ENCODE measurements at places on chromosomes 12 and 14. TPM values are rescaled to one million over a fixed set of nuclear protein-coding genes. Genes with fewer than 3 reads are reported as not detected.

The CACNA1C gene
- total RNA-seq: 11.7 TPM

The RERG gene
- total RNA-seq: 2.2 TPM

The SLC17A8 gene
- total RNA-seq: 1.2 TPM

The KRT78 gene
- total RNA-seq: not detected

The CALM1 gene
- 331 TPM for total RNA-seq

The TMEM132D gene
- 0.46 TPM for total RNA-seq

The DHRS2 gene
- total RNA-seq: 0.89 TPM

The PTHLH gene
- total RNA-seq: 0.93 TPM

The SYNE3 gene
- total RNA-seq: 0.44 TPM

The MAGOHB gene
- total RNA-seq: 50.3 TPM

The GALNT8 gene
- total RNA-seq: 15.6 TPM

The SERPINA12 gene
- total RNA-seq: not detected

The PSEN1 gene
- total RNA-seq: 62.8 TPM

The SALL2 gene
- 89.2 TPM for total RNA-seq

The POTEM gene
- total RNA-seq: not detected

The CLEC1A gene
- total RNA-seq: not detected

The IL31 gene
- not detected for total RNA-seq

The MANSC4 gene
- total RNA-seq: 1.1 TPM

The GDF3 gene
- not detected for total RNA-seq

The FAM90A1 gene
- not detected for total RNA-seq

The ABCD2 gene
- not detected for total RNA-seq

The KRT86 gene
- not detected for total RNA-seq

The FAR2 gene
- 8.4 TPM for total RNA-seq

The HNF1A gene
- total RNA-seq: 15.1 TPM

The ACVRL1 gene
- total RNA-seq: not detected

The CRIP1 gene
- total RNA-seq: 5.1 TPM

The KRT6C gene
- total RNA-seq: not detected

Data from progenitor cell of endocrine pancreas (in vitro differentiated cells).